ENCODE measurements at places on chromosomes 2 and 18.

- H3K36me3 ChIP-seq = no peaks in the 10 kb centered on the region
- H3K27ac ChIP-seq = no peak overlapping the region
- no peak for DNase-seq
- no peak overlapping the region for H3K4me3 ChIP-seq
Measured at GRCh38 chr18:49464718-49465598, 4.5 kb upstream of the DYM start.

GRCh38 chr2:197604117-197604860 is 71.1 kb downstream of the RFTN2 start:
- no peaks in the 10 kb centered on the region for H3K36me3 ChIP-seq
- no peak overlapping the region for H3K27ac ChIP-seq
- no peak for DNase-seq
- no peak overlapping the region for H3K4me3 ChIP-seq

DNA sequence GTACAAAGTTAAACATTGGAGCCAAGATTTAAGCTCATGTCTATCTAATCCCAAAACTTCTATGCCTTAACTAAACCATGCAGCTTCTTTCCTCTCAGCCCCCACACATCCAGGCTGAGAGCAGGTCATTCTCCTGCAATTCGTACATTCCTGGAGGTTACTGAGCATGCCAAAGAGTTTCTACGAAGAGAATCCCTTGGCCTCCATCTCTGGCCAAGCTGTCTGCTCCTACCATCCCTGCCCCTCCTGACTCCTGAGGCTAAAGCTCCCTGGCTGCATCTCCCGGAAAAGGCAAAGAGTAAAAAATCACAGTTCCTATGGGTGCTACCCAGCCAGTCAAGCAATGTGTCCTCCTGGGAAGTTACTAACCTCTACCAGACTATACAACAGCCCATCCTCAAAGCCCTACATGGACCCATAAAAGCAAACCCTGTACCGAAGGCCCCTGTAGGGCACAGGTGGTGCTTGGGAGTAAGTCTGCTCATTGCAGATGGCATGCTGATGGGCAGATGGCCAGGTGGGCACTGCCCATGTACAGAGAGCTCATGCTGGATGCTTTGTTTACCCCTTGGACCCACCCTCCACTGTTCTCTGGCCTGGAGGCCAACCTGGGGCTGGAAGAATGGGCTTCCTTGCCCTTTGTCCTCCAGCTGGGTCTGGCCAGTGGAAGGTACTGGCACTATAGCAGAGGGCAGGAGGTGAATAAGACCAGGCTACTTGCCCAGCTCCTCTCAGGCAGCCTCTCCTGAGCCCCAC is 99.5 kb downstream of the TTC32 start:
- no peaks in the 10 kb centered on the region for H3K36me3 ChIP-seq
- H3K27ac ChIP-seq = no peak overlapping the region
- H3K4me3 ChIP-seq = no peak overlapping the region
- DNase-seq = no peak
- peaks cover 15% of the 10 kb centered on the region for H3K4me1 ChIP-seq

GRCh38 chr2:142723236-142723635 is 154.2 kb upstream of the KYNU start:
- H3K4me1 ChIP-seq = no peaks in the 10 kb centered on the region
- no peak overlapping the region for H3K4me3 ChIP-seq
- no peaks in the 10 kb centered on the region for H3K27me3 ChIP-seq
- no peaks in the 10 kb centered on the region for H3K36me3 ChIP-seq

DNA sequence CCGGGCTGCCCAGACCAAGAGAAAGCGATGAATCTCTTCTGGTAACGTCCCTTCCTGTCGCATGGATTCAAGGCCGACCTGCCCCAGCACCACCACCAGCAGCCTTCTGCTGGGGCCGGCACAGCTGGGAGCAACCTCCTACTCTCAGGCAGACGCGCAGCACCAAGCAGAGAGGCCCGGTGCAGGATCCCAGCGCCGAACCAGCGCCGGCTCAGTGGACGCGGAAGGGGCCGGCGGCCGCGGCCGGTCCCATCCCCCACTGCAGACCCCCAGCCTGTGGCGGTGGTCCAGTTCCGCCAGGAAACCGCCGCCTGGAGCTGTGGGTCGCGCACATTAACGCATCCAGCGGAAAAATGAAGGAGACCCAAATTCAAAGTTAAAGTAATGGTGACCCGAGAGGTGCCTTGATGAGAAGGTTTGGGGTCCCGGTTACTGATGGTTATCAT is 525 bp upstream of the MAL start:
- peak overlapping the region; percentile 85 for H3K27ac ChIP-seq
- no peaks in the 10 kb centered on the region for H3K4me1 ChIP-seq
- DNase-seq = no peak
- H3K4me3 ChIP-seq = peak overlapping the region; percentile 55
- H3K27me3 ChIP-seq = no peaks in the 10 kb centered on the region

GRCh38 chr2:137992039-137992646 is 27.9 kb downstream of the HNMT start:
- no peaks in the 10 kb centered on the region for H3K27me3 ChIP-seq
- H3K36me3 ChIP-seq = no peaks in the 10 kb centered on the region
- no peak overlapping the region for H3K27ac ChIP-seq
- no peak for DNase-seq
- no peak overlapping the region for H3K4me3 ChIP-seq

DNA sequence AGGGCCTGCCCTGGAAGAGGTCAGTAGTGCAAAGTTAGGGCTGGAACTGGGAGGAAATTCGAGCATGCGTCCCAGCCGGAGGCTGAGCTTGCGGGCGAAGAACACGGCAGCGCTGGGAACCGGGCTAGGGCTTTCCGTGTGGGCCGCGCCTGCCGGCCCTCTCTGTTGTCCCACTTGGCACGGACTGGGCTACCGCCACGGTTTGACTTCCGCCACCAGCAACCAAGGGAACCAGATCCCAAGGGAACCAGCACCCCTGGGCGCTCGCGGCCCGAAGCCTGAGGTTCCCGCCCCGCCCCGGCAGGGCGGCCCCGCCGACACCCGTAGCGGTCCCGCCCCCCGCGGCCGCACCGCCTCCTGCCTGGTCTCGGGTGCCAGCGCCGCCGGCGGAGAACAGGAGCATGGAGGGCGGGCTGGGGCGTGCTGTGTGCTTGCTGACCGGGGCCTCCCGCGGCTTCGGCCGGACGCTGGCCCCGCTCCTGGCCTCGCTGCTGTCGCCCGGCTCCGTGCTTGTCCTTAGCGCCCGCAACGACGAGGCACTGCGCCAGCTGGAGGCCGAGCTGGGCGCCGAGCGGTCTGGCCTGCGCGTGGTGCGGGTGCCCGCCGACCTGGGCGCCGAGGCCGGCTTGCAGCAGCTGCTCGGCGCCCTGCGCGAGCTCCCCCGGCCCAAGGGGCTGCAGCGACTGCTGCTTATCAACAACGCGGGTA is at the start of gene SPR:
TSS of gene SPR (plus strand) at position 377 of the 708 bp plus-strand sequence. CDS start at position 402, 25 bp downstream.
- no peaks in the 10 kb centered on the region for H3K4me1 ChIP-seq
- H3K27me3 ChIP-seq = no peaks in the 10 kb centered on the region
- H3K4me3 ChIP-seq = peak within 1 kb of the TSS; percentile 67

DNA sequence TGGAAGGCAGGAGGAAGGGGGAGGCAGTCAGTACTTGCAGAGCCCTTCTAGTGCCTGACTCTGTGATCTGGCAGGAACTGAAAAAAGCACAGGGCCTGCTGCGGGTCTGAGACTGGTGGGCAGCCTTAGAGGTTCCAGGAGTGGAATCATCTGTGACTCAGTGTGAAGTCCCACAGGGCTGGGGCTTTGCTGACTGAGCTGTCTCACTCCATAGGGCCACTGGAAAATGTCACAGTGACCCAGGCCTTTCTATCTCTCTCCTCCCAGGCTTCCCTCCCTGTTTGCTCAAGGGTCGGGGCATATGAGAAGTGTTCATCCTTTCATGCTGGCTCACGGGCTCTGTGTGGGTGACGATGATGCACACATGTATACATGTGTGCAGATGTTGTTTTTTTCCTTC is 47.1 kb upstream of the ZFP36L2 start:
- H3K27ac ChIP-seq = peak overlapping the region; percentile 41
- H3K36me3 ChIP-seq = no peaks in the 10 kb centered on the region
- H3K4me3 ChIP-seq = no peak overlapping the region
- no peaks in the 10 kb centered on the region for H3K27me3 ChIP-seq

DNA sequence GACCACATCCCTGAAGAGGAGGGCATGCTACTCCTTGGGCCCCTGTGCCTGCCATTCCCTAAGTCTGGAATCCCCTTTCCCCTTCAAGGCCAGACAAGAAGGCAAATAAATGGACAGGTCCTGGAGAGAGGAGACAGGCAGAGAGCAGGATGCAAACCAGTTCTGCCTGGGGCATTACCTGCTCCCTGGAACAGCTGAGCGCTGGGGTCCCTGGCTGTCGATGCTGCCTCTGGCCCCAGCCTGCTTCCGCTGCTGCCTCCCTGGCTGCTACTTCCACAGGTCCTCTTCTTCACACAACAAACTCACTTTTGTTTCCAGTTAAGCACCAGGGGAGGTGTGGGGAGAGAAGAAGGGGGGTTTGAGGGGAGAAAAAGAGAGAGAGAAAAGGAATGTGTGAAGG is 53.1 kb downstream of the SLC4A5 start:
- peaks cover 49% of the 10 kb centered on the region for H3K36me3 ChIP-seq
- DNase-seq = no peak
- no peaks in the 10 kb centered on the region for H3K4me1 ChIP-seq
- no peak overlapping the region for H3K27ac ChIP-seq
- no peaks in the 10 kb centered on the region for H3K27me3 ChIP-seq

GRCh38 chr2:60652832-60653340 is 99.4 kb upstream of the BCL11A start:
- H3K4me1 ChIP-seq = no peaks in the 10 kb centered on the region
- no peak overlapping the region for H3K4me3 ChIP-seq
- no peaks in the 10 kb centered on the region for H3K27me3 ChIP-seq
- no peak for DNase-seq

GRCh38 chr18:76592981-76593381 is 97.9 kb upstream of the ZNF516 start:
- no peak overlapping the region for H3K27ac ChIP-seq
- no peak overlapping the region for H3K4me3 ChIP-seq
- no peak for DNase-seq

All from tibial nerve (tissue), 4 donors.